NCI-H2227 treated with DMSO at 0.1 percent for 48 hours (cell line): ENCODE measurements at places on chromosomes 4 and X.

- DNase-seq = no peak
These were observed 5.8 kb downstream of the PAPSS1 start for GRCh38 chr4:107714256-107714655.

DNA sequence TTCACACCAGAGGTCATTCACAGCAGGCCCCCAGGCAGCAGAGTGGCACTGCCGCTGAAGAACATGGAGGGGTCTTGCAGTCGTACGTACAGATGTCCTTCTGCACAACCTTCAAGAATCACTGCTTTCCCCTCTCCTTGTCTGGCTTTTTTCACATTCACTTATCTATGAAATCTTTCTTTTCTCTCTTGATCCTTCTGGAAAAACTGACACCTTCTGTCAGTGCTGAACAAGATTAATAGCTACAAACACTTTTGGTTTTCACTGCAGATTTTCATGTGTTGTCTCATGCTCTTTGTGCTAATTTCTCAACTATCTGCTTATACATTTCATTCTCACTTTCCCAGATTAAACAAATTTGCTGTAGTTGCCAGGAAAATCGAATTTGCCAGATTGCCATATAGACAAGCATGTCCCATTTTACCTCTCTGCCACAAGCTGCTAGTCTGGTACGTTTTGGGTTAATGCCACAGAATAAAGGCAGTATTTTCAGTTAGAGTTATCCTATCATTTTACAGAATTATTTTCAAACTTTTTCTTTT, 83.1 kb downstream of the RPS3A start:
- DNase-seq = no peak

GRCh38 chrX:111854556-111855490, 21.2 kb upstream of the TRPC5OS start:
- no peak for DNase-seq

DNA sequence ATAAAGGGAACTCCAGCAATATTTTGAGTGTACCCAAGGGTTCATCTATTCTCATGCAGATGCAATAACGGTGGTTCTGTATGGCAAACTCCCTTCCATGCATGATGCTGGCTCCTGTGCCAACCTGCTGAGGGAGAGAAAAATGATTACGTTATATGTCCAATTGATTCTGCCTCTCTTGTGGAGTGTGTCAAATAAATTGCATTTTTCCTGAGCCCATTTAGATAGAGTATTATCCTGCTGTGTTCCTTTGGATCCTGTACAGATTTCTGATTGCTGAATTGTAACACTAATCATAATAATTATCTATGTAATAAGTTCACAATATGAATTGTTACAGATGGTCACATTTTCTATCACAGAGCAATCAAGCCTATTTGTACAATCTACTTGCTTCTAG, 821.7 kb downstream of the C4orf33 start:
- peak; percentile 25 for DNase-seq

GRCh38 chr4:32831104-32831503, 2110.9 kb downstream of the PCDH7 start:
- no peak for DNase-seq

- DNase-seq = peak; percentile 2
These were observed 9.1 kb downstream of the LAMTOR3 start for GRCh38 chr4:99885063-99885664.

DNA sequence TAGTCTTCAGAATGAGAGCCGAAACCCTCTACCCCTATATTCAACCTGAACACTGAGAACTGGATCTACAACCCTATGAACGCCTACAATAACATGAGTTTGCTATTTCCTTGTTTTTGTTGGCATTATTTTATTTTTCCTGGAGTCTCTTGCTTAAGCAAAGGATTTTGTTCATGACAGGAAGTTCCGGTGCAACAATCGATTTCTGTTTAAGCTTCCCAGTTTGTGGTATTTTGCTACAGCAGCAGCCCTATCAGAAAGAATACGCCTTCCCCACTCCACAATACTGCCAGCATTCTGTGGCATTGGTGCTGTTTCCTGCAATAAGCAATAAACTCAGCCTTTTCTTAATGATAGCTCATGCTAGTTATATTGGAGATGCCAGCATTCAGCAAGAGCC, 60.9 kb downstream of the NPY5R start:
- DNase-seq = no peak

DNA sequence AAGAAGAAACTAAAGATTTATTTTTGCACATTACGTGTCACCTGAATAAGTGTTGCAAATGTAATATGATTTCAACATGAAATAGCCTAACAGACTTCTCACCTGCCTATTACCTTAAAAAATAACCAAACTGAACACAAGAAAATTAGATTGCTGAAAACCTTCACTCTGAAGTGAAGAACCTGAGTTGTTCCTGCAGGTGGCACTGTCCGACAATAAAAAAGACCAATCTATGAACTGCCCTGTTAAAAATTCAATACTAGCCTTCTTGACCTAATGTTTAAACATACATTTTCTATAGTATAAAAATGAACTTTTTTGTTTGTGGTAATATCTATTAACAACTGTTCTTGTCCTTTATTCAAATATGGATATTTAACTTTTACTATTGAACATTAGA, 69.2 kb upstream of the PNPLA4 start:
- peak; percentile 79 for DNase-seq

- DNase-seq = no peak
These were observed 396.8 kb upstream of the GRIA3 start for GRCh38 chrX:122787231-122787630.

GRCh38 chrX:131923614-131924250, 99.4 kb upstream of the STK26 start:
- DNase-seq = no peak

GRCh38 chr4:88989990-88990389, 67.0 kb downstream of the FAM13A start:
- no peak for DNase-seq

- no peak for DNase-seq
These were observed 88.3 kb downstream of the GK start for GRCh38 chrX:30741545-30741944.

- no peak for DNase-seq
These were observed 38.4 kb downstream of the JAKMIP1 start for GRCh38 chr4:6161921-6162464.

- no peak for DNase-seq
These were observed 28.2 kb downstream of the JADE1 start for GRCh38 chr4:128837679-128838078.

DNA sequence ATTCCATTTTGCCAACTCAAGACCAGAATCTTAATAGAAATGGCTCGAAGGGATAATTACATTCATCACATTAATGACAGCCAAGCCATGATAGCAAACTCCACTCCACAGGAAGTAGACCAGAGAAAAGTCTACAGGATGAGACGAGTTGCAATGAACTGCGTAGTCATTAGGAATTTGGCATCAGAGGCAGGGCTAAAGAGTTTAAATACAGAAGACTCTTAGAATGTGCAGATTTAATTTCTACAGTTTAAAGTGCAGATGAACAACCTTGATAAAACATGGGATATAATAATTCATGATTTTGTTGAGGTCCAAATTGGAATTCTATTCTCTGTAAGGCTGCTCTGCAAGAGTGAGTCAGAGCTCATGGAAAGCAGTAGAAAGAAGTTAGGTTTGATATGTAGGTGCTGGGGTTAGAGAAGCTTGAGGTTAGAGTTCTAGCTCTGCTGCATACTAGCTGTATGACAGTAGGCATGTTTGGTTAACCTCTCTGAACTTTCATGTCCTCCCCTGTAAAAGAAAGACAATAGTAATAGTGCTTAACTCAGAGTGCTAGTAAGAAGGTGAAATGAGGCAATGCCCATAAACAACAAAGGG, 32.2 kb downstream of the LNX1 start:
- DNase-seq = no peak

DNA sequence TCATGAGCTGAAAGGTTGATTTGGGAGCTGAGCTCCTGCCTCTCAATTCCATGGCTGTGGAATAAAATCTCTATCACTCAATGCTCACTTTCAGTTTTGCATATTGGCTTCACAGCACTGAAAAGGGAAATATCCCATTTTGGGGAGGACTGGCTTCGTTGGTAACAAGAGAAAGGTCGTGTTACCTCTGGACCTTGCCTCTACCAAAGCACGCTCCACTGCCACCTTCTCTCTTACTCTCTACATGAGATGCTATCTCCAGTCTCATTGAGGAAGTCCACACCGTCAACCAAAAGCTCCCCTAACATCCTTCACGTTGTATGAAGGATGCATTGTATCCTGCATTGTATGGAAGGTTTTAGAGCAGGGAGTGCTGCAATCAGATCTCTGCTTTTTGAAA, 195.0 kb upstream of the LDB2 start:
- DNase-seq = no peak

DNA sequence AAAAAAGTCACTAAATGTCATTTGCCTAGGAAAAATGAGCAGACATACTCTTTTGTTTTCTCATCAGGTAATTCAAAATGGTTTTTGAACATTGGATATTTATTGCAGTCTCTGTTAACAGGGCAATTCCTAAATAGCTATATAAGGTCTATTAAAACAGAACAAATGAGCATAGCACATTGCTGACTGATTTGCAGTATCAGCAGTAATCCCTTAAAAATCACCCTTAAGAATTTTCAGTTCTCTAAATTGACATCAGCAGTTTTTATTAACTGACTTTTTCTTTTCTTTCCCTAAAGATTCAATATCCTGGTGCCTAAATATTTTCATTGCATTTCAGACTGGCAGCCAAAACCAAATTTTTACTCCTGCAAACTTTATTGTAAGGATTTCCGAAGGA, 270.2 kb downstream of the FSTL5 start:
- DNase-seq = no peak
